ENCODE measurements at places on chromosomes 12 and 14.
A peak's percentile ranks its signal among the peaks of the same experiment; 100 is the strongest.

GRCh38 chr14:31613188-31613587 lies 52.0 kb downstream of the NUBPL start:
- no peak for DNase-seq

- no peak for DNase-seq
These were observed 811 bp upstream of the MEG3 start for GRCh38 chr14:100824901-100825712.

- no peak for DNase-seq
These were observed 178.6 kb downstream of the DPF3 start for GRCh38 chr14:72715215-72715849.

- no peak for DNase-seq
These were observed 148.8 kb downstream of the ZFP36L1 start for GRCh38 chr14:68644101-68644500.

- DNase-seq, result no peak
These were observed 90.0 kb downstream of the RIN3 start for GRCh38 chr14:92603309-92604242.

DNA sequence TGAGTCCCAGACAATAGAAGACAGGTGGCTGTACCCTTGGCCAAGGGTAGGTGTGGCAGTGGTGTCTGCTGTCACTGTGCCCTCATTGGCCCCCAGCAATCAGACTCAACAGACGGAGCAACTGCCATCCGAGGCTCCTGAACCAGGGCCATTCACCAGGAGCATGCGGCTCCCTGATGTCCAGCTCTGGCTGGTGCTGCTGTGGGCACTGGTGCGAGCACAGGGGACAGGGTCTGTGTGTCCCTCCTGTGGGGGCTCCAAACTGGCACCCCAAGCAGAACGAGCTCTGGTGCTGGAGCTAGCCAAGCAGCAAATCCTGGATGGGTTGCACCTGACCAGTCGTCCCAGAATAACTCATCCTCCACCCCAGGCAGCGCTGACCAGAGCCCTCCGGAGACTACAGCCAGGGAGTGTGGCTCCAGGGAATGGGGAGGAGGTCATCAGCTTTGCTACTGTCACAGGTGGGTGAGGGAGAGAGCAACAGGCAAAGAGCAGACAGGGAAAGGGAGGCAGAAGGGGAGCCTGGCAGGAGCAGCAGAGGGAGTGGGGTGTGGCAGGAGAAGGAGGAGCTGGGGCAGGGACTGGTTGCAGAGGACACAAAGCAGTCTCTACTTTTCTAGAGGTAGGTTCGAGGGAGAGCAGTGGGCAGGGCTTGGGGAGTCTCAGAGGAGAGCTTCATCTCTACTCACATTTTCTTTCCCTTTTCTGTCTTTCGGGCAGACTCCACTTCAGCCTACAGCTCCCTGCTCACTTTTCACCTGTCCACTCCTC lies 452 bp downstream of the INHBE start:
- DNase-seq, result no peak

DNA sequence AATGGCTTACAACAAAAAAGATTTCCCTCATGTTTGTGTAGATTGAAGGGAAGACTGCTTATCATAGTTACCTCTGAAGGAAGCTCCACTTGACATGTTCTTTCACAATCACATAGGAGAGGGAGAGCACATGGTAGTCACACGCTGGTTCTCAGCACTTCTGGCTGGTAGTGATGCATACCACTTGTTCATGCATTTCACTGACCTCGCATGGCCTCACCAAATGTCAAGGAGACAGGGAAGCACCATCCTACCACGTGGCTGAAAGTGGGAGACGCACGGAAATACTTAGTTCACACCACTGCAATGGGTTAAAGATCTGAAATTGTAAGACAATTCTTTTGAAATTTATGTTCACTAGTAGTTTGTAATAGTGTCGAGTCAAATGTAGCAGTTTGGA lies 74.0 kb downstream of the PDE3A start:
- DNase-seq, result no peak

DNA sequence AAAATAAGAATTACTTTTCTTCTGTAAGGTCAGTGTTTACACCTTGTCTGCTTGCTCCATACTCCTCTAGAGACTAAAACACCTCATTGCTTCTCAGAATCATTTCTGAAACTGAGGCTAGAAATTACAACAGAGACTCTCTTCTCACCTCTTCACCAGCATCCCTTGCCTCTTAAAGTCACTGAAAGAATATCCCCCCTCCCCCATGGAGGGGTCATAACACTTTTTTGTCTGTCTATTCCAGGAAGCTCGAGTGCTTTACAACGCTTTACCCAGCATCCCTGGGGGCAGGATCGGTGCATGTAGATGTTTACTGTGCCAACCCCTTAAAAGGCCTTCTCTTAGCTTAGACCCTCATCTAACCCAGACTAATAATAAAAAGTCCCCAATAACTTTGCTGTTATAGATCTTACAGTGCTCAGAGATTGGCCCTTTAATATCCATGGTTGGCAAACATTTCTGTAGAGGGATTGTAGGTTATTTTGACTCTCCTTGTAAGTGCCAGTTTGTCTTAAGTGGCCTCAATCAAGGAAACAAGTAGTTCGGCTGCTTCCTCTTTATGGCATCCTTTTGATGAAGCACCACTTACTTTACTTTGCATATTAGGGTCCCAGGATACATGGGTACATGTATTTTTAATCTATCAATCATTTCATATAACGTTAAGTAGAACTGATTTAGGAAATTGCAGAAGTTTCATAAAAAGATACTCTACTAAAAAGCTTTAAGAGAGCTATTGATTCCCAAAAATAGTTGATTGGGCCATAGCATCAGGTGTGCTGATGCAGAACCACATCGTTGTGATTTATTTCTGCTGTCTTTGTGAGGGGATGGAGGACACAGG lies 29.3 kb downstream of the PRKCH start:
- no peak for DNase-seq

GRCh38 chr12:24212496-24212895 lies 263.0 kb upstream of the SOX5 start:
- no peak for DNase-seq

DNA sequence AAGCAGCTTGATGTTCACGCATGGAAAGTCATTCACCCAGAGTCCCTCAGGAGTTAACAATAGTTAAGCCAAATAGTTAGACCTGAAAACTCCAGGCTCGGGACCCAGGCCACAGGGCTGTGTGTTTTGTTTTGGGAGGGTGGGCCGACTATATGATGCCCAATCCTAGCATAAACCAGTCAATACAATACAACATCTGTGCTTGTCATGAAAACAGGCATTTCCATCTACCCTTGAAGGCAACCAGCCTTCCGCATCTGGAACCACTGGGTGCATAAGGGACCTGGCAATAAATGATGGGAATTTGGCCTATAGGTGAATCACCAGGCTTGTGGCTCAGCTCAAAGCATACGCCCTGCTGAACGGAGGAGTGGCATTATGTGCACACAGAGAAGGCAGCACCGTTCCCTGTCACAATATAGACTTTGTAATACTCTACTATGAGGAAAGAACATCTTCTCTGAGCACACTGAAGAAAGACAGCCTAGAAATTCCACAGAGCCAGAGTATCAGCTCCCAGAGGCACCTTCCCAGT lies 91.0 kb upstream of the FOXN3 start:
- peak; percentile 77 for DNase-seq

DNA sequence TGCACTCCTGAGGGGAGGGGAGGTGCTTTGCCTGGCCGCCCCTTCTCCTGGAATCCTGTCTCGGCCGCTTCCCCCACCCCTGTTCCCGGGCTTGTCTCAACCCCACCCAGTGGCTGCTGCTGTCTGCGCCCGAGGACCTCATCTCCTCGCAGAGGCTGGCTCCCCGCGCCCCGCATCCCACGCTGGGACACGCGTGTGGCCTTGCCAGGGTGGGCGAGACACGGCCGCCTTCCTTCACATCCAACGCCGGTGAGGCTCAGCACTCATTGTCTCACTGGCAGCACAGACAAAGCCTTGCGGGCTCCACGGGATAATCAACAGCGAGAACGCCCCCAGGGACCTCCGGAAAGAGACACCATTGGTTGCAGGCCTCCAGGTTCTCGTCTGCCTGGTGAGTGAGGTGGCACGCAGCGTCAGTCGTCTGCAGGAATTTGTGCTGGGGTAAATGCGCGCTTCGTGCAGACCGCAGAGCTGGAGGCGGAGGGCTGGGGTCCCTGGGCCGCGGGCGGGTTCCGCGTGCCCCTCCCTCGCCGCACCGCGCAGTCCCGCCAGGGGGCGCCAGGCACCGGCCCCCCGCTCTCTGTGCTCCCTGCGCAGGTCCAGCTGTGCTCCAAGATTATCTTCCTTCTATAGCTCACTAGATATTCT lies 26.8 kb downstream of the CCDC177 start:
- peak; percentile 26 for DNase-seq

- DNase-seq, result peak; percentile 81
These were observed 121.7 kb downstream of the PPM1H start for GRCh38 chr12:62813031-62813829.

DNA sequence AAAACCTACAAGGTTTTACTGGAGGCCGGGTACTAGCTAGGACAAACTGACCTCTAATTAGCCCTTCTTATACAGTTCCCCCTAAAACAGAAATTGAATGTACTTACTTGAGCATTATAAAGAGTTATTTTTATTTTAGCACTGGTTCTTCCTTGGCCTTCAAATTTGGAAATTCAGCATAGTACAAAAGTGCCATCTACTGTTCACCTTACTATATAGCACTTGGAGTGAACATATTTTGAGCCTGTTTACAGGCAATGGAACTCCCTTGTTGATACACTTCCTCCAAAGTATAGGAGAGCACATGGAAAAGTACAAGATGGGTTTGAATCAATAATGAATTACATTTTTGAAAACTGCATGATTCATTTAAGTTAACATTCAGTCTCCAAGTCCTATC lies 3.9 kb upstream of the POC1B start:
- DNase-seq, result peak; percentile 67

DNA sequence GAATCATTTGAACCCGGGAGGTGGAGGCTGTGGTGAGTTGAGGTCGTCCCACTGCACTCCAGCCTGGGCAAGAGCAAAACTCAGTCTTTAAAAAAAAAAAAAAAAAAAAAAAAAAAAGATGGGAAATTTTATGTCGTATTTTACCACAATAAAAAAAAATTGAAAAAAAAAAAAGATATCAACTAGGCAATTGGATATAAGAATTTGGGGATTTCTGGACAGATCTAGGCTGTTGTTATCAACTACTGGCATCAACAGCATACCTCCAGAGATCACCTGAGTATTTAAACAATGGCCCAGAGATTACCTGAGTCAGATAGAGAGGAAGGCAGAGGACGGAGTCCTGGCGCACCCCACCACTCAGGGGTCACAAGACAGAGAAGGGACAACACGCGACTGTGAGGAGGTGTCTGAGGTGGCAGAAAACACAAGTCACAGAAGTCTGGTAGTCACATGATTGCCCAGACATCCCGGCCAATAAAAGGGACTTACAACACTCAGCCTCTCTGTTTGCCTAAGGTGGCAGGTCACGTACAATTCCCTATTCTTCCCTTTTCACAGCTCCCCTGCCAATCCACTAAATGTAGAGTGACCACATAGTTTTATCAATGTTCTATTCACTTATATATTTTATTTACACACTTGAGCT lies 1.8 kb downstream of the SPRING1 start:
- DNase-seq, result no peak

DNA sequence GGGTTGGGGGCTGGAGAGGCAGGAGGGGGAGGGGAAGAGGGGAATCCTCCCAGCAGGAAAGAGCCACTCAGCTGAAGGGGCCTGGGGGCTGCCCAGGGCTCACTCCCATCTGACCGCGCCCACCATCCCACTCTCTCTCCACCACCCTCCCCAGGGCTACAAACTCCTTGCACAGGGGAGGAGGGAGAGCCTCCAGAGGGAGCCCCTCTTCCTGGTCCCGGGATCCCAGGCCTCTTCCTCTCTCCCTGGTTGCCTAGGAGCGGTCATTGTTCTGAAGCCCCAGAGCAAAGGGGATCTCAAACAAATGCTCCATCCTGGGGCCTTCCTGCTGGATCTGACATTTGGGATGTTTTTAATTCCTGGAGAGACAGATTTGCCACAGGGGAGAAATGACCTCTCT lies 39.8 kb upstream of the DLK1 start:
- DNase-seq, result no peak

GRCh38 chr14:55540847-55541773 lies 38.9 kb upstream of the KTN1 start:
- DNase-seq, result peak; percentile 72

DNA sequence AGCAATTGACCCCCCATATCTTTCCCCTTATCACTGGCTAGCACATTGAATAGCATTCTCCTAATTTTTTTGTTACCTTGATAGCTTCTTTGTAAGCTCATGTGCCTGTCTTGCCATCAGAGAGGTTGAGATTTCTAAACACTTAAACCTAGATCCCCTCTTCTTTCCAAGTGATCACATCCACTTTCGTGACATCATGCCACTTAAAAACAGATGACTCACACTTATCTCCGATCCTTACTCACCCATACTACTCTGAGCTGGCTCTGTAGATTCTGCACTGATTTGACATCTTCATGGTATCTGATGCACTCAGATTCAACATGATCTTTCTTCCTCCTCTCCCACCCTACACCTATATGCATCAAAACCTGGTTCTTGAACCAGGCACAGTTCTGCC lies 10.5 kb downstream of the GPR137C start:
- DNase-seq, result peak; percentile 83

- no peak for DNase-seq
These were observed 23.9 kb downstream of the IFNG-AS1 start for GRCh38 chr12:68013181-68013580.

- peak; percentile 82 for DNase-seq
These were observed at the start of gene SYNJ2BP for GRCh38 chr14:70416725-70417349. Gene SYNJ2BP (minus strand): TSS chr14:70417090. CDS start chr14:70416963, 127 bp downstream.
